ENCODE measurements at places on chromosomes 5 and 9. TPM values are rescaled to one million over a fixed set of nuclear protein-coding genes. Genes with fewer than 3 reads are reported as not detected.

The SOX30 gene
- total RNA-seq, result 0.47 TPM

The TNC gene
- total RNA-seq, result 2.0 TPM

The OGN gene
- not detected for total RNA-seq

The MYO10 gene
- 60.9 TPM for total RNA-seq

The ROR2 gene
- not detected for total RNA-seq

The ADAMTSL1 gene
- total RNA-seq, result 21.2 TPM

The PCDHGA1 gene
- 5.2 TPM for total RNA-seq

The SEMA4D gene
- 0.27 TPM for total RNA-seq

The PIP5KL1 gene
- 0.36 TPM for total RNA-seq

The F12 gene
- total RNA-seq, result 0.94 TPM
